ENCODE measurements at places on chromosomes 4 and X.

DNA sequence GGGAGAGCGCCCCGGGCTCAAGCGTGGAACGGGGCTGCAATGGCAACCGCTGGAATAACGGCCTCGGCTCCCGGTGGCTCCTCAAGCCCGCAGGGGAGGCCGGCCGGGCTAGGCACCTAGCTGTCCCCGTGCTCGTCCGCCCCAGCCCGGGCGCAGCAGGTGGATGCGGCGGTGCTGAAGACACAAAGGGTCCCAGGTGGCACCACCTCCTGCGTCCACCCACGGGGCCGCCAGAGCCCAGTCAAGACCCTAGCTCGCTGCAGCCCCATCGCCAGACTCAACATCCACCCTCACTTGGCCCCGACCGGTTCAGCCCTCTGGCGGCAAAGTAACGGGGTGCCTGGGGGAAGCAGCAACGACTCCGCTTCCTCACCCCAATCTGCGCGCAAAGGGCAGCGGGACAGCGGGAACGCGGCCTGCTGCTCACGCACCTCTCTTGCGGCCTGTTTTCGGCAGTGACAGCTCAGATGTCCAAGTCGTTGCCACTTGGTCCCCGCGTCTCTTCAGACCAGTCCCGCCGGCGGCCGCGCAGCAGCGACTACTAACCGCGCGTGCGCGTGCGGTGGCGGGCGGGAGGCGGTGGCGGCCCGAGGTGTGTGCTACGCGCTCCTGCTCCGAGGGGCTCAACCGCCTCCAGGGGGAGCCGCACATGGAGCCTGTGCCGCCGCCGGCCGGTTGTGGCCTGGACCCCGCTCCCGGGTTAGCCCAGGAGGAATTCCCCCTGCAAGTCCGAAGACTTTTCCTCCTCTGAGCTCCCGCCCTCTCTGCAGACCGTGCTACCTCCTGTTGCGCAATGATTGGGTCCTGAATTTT, at the start of gene CLGN:
CLGN (minus strand) TSS at position 543 of the 813 bp plus-strand sequence. CDS start 14,570 bp downstream, outside the sequence.
- DNase-seq: peak; percentile 13

- DNase-seq: no peak
Measured at GRCh38 chr4:108382751-108383150, 214.0 kb upstream of the LEF1 start.

DNA sequence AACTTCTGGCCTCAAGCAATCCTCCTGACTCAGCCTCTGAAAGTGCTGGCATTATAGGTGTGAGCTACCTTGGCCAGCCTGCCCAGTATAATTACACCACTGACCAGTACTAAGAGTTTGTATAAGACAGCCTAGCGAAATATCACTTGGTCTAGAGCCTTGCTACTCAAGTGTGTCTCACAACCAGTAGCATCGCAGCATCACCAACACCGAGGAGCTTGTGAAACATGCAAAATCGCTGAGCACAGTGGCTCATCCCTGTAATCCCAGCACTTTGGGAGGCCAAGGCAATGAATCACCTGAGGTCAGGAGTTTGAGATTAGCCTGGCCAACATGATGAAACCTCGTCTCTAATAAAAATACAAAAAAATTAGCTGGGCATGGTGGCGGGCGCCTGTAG, 102.0 kb upstream of the GATB start:
- DNase-seq: no peak

DNA sequence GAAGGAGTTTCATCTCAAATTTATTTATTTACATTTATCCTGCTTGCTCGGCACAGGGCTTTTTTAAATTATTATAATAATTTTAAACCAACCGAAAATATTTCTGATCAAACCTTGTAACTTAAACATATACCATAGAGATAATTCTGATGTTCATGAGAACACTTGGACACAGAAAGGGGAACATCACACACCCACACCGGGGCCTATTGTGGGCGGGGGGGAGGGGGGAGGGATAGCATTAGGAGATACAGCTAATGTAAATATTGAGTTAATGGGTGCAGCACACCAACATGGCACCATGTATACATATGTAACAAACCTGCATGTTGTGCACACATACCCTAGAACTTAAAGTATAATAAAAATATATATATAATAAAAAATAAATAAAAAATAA, 2.9 kb downstream of the ANXA5 start:
- DNase-seq: no peak

DNA sequence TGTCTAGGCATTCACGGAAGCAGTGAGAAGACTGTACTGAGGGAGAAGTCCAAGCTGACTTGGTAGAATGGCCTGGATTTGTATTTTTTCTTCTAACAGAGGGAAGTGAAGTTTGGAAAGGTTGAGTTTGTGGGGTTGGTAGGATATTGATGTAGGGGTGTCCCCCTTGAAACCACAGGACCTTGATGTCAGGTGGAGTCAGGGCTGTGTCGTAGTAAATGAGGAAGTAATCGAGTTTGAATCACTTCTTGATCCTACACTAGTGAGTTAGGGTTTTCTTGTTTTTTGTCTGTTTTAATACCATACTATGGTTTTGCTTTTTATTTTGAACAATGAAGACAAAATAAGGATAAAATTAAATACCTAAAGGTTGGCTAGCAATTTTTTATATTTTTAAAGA, 30.1 kb upstream of the ANAPC4 start:
- no peak for DNase-seq

DNA sequence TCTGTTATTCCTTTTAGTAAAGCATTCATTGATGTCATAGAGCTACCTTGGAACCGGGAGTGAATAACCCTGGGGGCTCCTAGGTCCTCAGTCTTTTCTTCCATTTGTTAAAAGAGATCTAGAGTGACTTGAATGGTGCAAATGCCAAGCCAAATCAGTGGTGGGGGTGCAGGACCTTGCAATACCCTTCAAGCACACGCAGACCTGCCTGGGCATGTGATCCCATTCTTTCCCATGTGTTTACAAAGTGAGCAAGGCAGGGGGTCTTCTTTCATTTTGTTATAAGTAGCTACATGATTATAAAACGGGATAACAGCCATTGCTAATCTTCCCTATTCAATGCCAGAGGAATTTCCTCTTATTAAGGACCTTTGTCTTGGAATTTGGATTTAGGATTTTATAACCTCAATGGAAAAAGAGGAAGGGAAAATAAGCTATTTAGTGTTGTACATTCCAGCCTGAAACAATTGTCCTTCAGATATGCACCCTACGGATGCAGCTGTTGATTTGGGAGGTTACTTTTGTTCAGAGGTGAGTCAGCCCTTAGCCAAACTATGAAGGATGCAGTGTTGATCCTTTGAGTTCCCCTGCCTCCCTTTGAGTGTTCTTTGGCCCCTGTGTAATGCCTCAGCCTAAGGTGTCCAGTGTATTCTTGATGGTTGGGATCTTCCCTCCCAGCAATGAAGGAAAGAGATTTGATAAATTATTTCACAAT, 623.8 kb upstream of the HTR2C start:
- DNase-seq: no peak

DNA sequence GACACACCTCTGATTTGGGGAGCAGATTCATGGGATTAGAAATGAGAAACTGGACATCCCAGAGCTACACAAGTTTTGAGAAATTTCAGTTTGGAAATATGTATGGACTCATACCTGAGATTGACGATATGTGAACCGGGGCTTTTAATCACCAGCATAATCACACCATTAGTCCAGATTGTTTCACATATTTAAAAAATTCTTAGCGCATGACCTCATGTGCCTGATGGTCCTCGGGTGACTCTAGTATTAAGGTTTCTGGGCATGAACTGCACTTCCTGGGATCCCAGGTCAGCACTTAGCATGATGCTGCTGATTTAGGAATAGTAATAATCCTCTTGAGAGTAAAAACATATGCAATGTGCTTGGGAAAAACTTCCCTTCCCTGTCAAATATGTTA, 91.9 kb upstream of the BCOR start:
- no peak for DNase-seq

DNA sequence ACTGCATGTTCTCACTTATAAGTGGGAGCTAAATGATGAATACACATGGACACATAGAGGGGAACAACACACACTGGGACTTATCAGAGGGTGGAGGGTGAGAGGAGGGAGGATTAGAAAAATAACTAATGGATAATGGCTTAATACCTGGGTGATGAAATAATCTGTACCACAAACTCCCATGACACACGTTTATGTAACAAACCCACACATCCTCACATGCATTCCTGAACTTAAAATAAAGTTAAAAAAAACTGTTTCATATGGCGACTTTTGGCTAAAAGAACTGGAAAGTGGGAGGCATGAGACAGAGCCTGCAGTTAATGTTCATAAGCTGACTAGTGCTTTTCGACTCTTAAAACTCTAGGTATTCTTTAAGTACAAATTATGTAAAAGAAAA, 98.9 kb upstream of the NPFFR2 start:
- no peak for DNase-seq

DNA sequence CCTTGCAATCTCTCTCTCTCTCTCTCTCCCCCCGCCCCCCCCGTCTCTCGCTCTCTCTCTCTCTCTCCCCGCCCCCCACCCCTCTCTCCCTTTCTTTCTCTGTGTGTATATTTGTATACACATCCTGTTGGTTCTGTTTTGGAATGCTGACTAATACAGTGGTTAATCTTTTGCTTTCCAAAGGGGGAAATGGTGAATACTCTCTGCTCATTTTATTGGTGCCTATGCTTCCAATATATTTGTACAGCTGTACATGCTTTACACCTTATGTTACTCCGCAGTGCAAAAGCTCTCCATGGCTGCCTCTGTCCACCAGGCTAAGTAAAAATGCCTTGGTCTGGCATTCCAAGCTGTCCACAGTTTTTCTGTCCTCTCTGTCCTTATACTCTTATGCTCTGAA, 158.8 kb downstream of the RBMX2 start:
- DNase-seq: no peak

DNA sequence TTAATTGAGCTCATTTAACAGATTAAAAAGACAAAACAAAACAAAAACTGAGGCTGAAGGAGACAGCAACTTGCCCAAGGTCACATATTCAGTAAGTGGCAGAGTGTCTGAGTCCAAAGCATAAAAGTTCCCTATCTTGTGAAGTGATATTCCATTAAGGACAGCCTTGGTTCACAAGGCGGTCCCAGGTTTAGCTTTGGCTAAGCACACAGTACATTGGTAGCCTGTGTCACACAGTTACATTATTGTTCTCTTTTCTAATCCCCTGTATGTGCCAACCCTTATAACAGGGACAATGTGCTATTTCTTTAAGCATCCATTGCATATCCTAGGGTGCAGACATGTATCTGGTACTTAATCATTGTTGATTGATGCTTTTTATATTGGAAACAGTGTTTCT, 139.9 kb downstream of the NPNT start:
- no peak for DNase-seq

DNA sequence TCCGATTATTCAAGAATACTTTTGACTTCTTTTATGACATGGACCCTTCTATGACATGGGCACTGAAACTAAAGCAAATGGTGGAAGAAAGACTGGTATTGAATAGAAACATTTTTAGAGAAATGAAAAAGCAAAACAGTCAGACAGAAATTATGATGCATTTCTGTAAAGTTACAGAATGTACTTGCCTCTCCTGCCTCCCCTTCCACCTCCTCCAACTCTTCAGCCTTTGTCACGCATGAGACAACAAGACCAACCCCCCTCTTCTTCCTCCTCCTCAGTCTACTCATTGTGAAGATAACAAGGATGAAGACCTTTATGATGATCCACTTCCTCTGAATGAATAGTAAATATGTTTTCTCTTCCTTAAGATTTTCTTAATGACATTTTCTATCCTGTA, 46.3 kb upstream of the HUWE1 start:
- no peak for DNase-seq

- no peak for DNase-seq
Measured at GRCh38 chr4:10226756-10227155, 110.2 kb upstream of the WDR1 start.

DNA sequence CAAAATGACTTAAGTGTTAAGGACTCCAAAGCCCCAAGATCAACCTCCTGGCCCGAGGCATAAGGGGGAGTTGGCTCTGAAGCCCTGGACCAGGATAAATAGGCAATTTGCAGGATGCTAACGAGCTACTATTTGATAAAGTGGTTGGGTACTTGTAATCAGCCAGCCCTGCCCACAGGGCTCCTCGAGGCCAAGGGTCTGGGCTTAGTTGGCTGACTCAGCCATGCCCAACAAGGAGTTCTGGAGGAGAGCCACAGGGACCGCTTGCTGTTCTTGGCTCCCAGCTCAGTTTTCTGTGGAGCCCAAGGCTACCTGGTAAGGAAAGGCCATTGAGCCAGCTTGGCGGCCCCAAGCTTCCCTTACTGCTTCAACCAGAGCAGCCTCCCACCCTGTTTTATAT, 7.8 kb downstream of the HMGB3 start:
- DNase-seq: no peak

DNA sequence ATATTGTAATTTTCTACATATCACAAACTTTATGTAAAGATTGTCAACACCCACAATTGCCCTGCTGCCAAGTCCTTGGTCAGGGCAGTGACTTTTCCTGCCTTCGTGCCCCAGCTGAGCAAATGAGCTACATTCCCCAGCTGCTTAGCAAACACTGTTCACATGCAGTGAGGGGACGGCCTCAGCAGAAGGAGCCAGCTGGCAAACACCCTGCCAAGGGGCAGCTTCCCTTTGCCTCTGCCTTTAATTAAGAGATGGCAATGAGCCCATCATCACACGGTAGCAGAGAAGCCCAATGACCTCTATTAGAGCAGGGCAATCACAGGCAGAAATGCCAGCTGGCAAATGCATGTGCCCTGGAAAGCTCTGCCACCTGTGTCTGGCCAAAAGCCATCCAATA, 253.4 kb downstream of the EPHA5 start:
- no peak for DNase-seq

GRCh38 chrX:20418379-20419150, 151.9 kb upstream of the RPS6KA3 start:
- no peak for DNase-seq

DNA sequence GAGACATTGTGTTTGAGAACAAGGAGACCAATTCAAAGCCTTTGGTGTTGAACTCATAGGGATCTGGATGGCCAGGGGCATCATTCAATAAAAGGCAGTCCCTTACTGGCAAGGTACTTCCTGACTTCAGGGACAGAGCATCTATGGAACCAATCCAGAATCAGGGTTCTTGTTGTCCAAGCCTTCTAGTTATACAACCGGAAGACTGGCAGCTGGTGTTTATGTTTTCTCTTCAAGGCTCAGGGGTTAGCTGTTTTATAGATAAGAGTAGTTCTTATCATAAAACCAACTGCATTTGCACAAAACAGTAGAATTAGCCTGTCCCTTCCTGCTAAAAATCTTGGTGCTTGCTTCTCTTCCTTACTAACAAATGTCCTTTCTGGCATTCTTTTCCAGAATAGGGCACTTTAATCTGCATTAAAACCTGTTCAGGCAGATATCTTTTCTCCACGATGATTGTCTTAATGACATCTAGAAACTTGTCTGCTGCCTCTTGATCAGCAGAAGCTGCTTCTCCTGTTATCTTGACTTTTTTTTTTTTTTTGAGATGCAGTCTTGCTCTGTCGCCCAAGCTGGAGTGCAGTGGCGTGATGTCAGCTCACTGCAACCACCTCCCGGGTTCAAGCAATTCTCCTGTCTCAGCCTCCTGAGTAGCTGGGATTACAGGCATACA, 38.4 kb upstream of the ARHGEF6 start:
- DNase-seq: no peak

GRCh38 chr4:76153356-76153755, 5.2 kb upstream of the NUP54 start:
- no peak for DNase-seq
